ENCODE measurements at places on chromosomes 16 and 17.

DNA sequence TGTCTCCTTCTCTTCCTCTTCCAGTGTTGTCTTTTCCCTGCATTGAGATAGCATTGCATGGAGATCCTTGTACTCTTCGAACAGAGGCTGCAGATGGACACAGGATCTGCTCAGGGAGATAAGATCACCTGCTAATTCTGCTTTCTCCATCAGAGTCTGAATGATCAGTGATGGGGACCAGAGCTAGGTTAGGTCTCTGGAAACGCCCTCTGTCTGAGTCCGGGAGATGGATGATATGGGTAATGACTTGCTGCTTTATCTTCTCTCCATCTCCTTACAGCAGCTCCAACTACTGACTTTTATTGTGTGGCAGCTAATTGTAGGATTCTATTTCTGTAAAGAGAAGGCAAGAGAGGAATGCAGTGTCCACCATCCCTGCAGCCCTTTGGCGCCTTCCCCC lies 435.6 kb downstream of the WWOX start:
- no peak for DNase-seq

GRCh38 chr16:10859020-10859419 lies 18.0 kb upstream of the CIITA start:
- DNase-seq = no peak

GRCh38 chr17:72150632-72151460 lies 30.0 kb downstream of the SOX9 start:
- no peak for DNase-seq

DNA sequence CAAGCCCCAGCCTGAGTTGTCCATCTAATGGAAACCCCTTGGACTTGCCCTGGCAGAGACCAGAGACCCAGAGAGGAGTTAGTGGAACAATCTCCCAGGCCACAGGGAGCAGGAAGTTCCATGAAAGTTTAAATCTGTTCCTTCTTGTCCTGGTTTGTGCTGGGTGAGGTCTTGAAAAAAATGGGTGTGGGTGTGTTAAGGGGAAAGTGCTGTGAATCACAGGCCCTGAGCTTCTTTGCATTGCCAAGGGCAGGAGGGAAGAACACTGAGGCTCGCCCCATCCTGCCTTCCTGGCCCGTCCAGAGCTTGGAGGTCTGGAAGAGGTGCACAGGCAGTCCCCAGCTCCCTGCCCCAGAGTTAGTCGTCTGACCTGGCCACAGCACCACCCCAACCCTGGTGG lies 2.3 kb downstream of the ADORA2B start:
- DNase-seq = no peak

- no peak for DNase-seq
Measured at GRCh38 chr17:7027335-7027734, 4.5 kb downstream of the BCL6B start.

DNA sequence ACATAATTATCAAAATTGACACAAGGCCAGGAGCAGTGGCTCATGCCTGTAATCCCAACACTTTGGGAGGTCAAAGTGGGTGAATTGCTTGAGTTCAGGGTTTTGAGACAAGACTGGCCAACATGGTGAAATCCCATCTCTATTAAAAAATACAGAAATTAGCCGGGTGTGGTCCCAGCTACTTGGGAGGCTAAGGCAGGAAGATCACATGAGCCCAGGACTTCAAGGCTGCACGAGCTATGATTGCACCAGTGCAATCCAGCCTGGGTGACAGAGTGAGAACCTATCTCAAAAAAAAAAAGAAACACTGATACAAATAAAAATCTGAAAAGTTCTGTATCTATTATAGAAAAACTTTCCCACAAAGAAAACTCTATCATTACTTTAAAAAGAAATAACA lies 15.5 kb downstream of the MYH10 start:
- DNase-seq = peak; percentile 22

DNA sequence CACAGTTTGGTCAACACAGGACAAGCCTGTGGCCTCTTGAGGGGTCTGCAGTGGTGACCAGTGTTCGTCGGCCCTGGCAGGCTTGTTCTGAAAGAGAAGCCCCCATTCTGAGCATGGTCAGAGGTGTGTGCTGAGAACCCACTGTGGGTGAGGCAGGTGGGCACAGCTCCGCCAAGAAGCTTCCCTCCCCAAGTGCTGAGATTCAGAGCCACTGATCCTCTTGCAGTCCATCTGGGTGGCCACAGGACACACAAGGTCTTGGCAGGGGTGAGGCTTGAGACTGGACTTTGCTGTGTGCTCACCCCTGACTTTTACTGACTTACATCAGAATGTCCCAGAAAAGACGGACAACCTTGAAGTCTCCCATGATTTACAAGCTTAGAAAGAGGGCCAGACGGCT lies 18.7 kb downstream of the MPRIP start:
- DNase-seq = no peak

GRCh38 chr17:72414032-72414396 lies 293.2 kb downstream of the SOX9 start:
- peak; percentile 24 for DNase-seq

- no peak for DNase-seq
Measured at GRCh38 chr17:39132192-39132610, 19.2 kb downstream of the PLXDC1 start.

GRCh38 chr17:49194297-49194607 lies 16.1 kb downstream of the GNGT2 start:
- no peak for DNase-seq

GRCh38 chr17:41263212-41263611 lies 2.0 kb upstream of the KRTAP9-6 start:
- no peak for DNase-seq

- no peak for DNase-seq
Measured at GRCh38 chr17:40345994-40346764, 18.4 kb downstream of the GJD3 start.

GRCh38 chr17:74274060-74274708 lies at the start of gene DNAI2:
Gene DNAI2, plus strand, starts transcription at chr17:74274234. Its CDS starts 7,584 bp downstream, at chr17:74281818.
- no peak for DNase-seq

GRCh38 chr17:19741832-19742457 lies 6.2 kb downstream of the ALDH3A1 start:
- DNase-seq = no peak
